Fibroblast of skin of left biceps (primary cell): ENCODE measurements at places on chromosomes 2 and 18.

- no peak for DNase-seq
Measured at GRCh38 chr18:59048378-59048777, 91.3 kb upstream of the SEC11C start.

- no peak for DNase-seq
Measured at GRCh38 chr2:36373149-36373926, 17.8 kb downstream of the CRIM1 start.

GRCh38 chr18:35553300-35553699, 28.2 kb upstream of the GALNT1 start:
- no peak for DNase-seq

- no peak for DNase-seq
Measured at GRCh38 chr2:150332383-150332782, 155.1 kb downstream of the RND3 start.

DNA sequence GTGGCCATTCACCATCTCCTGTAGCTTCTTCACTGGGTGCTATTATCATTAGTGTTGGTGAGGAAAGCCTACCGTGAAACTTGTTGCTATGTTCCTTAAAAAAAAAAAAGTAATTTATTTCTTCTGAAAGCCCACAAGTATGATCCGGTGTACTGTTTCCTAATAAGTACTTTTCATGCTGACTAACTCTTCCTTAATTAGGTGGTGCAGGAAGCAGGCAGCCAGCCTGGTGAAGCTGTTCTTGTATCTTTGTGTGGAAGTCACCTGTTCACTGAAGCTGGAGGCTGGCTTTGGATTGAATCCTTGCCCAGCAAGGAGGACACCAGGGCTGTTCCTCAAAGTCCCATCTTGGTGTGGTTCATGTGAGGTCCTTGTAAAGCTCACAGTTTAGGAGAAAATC, 321.7 kb upstream of the THSD7B start:
- DNase-seq, result no peak

- no peak for DNase-seq
Measured at GRCh38 chr2:196201229-196202009, 30.0 kb upstream of the STK17B start.

DNA sequence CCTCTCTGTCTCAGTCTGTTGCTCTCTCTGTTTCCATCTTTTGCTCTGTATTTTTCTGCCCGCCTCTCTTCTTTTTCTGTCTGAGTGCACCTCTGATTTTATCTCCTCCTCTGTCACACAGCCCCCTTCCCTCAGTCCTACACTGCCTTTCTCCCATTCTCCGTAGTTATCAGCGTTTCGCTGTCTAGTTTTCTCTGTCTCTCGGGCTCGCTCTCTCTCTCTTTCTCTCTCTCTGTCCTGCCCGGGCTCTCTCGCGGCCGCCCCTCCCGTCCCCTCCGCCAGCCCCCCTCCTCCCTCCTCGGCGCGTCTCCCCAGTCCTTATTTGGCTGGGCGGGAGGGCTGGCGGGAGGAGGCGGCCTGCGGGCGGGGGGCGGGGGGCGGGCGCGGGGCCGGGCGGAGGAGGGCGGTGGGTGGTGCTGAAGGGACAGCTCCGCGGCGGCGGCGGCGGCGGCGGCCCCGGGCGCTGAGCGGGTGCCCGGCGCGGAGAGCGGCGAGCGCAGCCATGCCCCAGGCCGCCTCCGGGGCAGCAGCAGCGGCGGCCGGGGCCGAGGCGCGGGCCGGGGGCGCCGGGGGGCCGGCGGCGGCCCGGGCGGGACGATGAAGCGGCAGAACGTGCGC, at the start of gene KCNK3:
Gene KCNK3 (plus strand): TSS at position 444 of the 618 bp plus-strand sequence. CDS start 154 bp downstream, at position 598.
- DNase-seq, result peak; percentile 4

DNA sequence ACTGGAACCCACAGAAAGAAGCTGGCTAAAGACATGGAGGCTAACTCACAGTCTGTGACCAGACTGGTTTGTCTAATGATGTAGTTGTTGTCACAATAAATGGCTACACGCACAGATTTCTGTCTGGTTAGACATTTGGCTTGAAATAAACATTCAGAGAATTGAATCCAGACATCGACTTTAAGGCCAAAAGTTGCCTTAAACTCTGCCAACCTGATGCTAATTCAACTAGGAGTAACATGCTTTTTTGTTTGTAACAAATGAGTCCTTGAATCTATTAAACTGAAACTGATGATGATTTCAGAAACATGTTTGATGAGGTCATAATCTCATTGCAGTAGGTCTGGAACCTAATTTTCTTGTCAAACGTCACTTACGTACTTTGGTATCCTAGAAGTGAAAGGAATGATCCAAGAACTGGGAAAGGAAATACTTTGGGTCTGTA, 123.8 kb downstream of the ERBB4 start:
- DNase-seq, result no peak

- DNase-seq, result no peak
Measured at GRCh38 chr2:240957656-240958365, 40.6 kb upstream of the SNED1 start.

DNA sequence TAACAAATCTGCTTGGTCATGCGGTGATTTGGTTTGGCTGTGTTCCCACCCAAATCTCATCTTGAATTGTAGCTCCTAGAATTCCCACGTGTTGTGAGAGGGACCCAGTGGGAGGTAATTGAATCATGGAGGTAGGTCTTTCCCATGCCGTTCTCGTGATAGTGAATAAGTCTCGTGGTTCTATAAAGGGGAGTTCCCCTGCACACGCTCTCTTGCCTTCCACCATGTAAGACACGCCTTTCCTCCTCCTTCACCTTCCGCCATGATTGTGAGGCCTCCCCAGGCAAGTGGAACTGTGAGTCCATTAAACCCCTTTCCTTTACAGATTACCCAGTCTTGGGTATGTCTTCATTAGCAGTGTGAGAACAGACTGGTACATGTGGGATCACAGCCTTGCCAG, 36.7 kb downstream of the TRABD2A start:
- no peak for DNase-seq

DNA sequence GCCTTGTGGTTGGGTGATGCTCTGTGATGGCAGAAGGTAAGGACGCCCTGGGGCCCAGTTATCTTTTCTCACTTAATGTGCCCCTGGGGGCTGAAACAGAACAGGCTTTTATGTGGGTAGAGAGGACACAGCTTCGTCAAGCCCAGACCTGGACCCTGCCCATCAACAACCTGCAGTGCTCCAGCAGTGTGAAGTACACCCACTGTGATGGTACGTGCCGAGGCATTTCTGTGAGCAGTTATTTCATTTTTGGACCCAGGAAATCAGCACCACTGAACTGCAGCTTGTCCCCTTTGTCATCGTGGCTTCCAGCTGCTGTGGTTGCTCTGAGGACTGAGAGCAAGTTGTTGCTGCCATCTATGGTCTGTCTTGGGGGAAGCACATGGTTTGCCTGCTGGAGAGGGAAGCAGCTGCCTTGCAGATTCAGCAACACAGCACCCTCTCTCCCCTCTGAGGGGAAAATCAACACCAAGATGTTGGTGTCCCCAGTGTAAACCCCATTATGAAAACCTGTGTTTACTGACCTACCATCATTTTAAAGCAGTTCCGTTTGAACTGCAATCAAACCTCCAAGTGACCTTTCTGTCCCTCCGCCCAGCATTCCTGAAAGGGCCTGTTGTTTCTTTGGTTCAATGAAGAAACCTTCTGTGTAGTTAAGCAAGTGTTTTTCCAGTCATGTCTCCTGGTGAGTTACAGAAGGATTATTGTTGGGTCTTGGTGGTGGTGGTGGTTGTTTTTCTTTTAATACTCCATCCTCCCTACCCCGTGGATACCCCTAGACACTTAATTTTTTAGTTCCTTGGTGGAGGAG, 158.2 kb downstream of the MGAT5 start:
- DNase-seq, result peak; percentile 45

- DNase-seq, result no peak
Measured at GRCh38 chr2:142668420-142668819, 209.0 kb upstream of the KYNU start.

- no peak for DNase-seq
Measured at GRCh38 chr2:105761931-105762515, 17.3 kb downstream of the NCK2 start.

- no peak for DNase-seq
Measured at GRCh38 chr2:122341007-122341406, 585.6 kb downstream of the TSN start.
